ENCODE measurements at places on chromosomes 7 and 10.

DNA sequence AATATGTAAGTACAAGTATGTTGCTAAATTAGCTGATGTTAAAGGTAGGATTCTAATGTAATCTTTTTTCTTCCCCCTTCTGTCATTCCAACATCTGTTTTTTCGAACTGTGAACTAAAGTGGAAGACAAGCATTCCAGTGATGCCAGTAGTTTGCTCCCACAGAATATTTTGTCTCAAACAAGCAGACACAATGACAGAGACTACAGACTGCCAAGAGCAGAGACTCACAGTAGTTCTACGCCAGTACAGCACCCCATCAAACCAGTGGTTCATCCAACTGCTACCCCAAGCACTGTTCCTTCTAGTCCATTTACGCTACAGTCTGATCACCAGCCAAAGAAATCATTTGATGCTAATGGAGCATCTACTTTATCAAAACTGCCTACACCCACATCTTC, 62.7 kb downstream of the WAC start:
- no peak for DNase-seq

DNA sequence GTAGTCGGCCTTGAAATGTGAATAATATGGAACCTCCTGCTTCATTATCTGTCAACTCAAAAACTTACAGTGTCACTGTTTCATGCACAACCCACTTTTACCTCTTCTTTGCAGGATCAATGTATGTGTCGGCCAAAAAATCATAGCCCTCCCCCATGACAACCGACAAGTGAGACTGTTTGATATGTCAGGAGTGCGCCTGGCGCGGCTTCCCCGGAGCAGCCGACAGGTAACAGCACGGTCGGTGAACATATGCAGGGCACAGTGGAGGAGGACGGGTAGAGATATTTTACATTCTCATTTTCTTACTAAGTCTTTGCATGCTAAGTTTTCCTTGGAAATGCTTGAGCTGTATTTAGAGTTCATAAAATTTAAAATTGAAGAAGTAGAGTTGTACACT, 68.6 kb downstream of the WDR37 start:
- no peak for DNase-seq

- DNase-seq, result no peak
These were observed 78.7 kb upstream of the C1GALT1 start for GRCh38 chr7:7103343-7104313.

GRCh38 chr10:48336978-48337599, 30.6 kb downstream of the MAPK8 start:
- DNase-seq, result no peak

DNA sequence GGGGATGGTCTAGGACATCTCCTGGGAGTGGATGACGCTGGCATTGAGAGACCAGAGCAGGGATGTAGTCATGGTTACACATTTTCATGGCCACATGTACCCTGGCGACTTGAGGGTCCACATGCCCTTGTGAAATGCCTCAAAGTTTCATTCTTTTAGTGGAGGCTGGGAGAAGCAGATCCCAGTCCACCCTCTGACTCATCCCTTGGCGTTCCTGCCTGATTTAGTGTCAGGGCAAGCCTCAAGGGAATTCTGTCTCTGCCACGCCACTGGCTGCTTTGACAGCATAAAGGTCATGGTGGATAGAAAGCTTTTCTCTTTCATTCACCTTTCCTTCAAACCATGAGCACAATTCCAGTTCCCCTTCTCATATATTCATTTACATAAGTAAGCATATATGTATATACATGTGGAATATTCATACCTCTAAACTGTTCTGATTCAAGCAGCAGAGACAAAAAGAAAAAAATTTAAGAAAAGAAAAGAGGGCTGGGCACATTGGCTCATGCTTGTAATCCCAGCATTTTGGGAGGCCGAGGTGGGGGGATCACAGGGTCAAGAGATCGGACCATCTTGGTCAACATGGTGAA, 21.8 kb upstream of the KIF5B start:
- no peak for DNase-seq

- no peak for DNase-seq
These were observed 194.4 kb upstream of the C7orf33 start for GRCh38 chr7:148395990-148396716.

- peak; percentile 81 for DNase-seq
These were observed 45.5 kb downstream of the NOD1 start for GRCh38 chr7:30433082-30433481.

DNA sequence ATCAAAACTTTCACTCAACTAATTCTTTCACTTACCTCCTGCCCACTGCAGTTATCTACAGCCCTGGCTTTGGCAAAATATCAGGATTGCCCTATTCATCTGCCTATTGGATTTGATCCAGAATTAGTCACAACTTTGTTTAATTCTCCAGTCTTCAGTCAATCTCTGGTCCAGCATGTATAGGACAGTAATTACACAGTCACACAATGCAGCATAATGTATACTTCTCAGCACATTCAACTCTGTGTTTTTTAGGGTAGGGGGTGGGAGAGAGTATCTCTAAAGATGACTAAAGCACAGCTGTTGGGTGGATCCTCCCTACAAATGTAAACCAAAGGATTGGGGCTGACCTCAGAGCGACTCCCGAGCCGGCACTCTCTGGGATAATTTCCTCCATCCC, 17.7 kb upstream of the NRP1 start:
- no peak for DNase-seq

- no peak for DNase-seq
These were observed 13.3 kb downstream of the IFIT5 start for GRCh38 chr10:89427629-89428028.

GRCh38 chr10:132650611-132651250, 113.1 kb downstream of the INPP5A start:
- DNase-seq, result no peak

GRCh38 chr10:110208614-110209453, 1.4 kb downstream of the MXI1 start:
- DNase-seq, result peak; percentile 78

- DNase-seq, result no peak
These were observed 419.4 kb upstream of the MGMT start for GRCh38 chr10:129047600-129047999.

GRCh38 chr7:39127058-39127457, 149.3 kb downstream of the POU6F2 start:
- no peak for DNase-seq

GRCh38 chr7:30886608-30887011, 25.0 kb upstream of the AQP1 start:
- no peak for DNase-seq

DNA sequence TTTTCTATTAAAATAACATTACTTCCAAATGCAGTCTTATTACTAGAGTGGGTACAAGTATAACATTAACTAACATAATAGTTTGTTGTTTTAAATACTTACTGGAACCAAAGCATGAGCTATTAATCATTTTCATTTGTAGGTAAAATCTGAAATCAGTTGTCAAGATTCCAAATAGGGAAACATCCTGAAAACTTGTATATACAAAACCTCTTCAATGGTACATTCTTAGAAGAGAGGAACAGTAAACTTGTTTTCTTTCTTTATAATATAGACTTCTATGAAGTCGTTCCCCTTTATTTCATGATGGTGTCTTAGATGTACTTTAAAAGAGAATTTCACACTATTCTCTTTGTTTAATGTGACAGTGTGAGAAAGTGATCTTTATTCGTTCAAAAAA, 85.9 kb downstream of the VTI1A start:
- DNase-seq, result no peak

GRCh38 chr10:47450442-47450841, 33.5 kb downstream of the ANXA8 start:
- peak; percentile 54 for DNase-seq

- no peak for DNase-seq
These were observed 107.0 kb upstream of the PDE1C start for GRCh38 chr7:32177232-32177631.

DNA sequence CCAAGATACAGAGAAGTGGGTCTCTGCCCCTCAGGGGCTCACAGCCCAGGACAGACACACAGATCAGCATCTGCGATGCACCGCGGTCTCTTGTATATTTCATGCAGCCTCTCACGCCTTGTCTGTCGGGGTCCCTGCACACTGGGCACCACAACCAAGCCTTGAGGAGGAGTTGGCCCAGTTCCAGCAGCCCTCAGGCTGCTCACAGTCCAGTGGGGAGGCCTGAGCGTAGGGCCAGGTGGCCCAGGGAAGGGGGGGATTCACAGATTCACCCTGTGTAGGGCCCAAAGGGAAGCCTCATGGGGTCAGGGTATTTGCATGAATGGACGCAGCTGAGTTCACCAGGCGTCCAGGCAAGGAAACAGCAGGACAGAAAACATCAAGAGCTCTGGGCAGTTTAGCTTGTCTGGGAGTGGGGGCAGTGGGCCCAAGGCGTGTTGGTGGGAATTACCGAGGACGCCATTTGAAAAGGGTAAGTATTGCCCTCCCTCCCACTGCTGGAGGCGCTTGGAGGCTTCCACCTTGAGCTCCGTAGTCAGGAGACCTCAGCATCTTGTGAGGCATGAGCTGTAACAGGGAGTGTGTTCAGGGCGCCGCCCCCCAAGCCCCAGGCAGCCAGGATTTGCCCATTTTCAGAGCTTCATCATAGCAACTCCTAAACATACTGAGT, 129.1 kb upstream of the CHST15 start:
- DNase-seq, result peak; percentile 74

DNA sequence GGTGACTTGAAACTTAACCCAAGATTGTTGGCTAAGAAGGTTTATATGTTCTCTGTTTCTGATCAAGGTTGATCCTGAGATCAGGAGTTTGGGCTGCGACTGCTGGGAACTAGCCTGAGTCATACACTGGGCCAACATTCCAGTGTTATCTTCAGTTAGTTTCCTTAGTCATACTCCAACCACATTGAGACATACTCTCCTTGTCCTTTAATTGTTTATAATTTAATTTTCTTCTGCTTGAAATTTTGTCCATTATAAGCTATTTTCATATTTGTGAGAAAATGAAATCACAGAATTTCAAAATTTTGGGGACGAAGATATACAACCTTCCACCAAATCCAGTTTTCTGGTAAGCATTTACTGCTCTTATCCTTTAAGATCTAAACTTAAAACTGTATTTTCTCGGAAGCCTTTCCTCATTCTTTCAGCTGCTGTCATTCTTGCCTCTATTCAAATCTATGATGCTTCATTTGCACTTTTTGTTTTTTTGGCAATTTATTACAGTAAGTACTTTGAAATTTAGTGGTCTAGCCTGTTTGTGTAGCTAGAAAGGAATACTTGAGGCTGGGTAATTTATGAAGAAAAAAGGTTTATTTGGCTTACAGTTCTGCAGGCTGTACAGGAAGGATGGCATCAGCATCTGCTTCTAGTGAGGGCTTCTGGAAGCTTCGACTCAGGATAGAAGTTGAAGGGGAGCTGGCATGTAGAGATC, 63.4 kb upstream of the POT1 start:
- no peak for DNase-seq

All from coronary artery (tissue), 2 donors.